ENCODE measurements at places on chromosomes 7 and 10. TPM values are rescaled to one million over a fixed set of nuclear protein-coding genes. Genes with fewer than 3 reads are reported as not detected.
A peak's percentile ranks its signal among the peaks of the same experiment; 100 is the strongest.

DNA sequence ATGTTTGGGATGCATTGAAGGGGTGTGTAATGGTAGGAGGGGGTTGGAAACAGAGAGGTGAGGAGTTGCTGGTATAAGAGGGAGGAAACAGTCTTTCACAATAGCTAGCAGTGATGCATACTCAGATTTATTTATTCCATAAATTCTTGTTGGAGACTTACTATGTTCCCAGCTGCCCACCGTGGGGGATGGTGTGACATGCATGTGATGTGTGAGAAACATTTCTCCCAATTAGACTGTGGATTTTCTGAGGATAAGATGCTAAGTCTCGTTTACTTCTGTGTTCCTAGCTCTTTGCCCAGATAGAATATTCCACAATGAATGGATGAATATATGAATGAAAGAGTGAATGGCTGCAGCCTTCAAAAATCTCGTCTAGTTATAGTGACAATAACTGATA is 23.0 kb upstream of the NEUROD6 start:
- no peak for DNase-seq

DNA sequence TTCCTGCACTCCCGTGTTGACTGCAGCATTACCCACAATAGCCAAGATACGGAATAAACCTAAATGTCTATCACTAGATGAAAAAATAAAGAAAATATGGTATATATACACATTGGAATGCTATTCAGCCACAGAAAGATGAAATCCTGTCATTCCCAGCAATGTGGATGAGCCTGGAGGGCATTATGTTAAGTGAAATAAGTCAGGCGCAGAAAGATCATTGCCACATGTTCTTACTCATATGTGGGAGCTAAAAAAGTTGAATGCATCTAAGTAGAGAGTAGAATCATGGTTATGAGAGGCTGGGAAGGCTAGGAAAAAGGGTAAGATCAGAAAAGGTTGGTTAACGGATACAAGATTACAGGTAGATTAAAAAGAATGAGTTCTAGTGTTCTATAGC is 219.1 kb upstream of the MKI67 start:
- DNase-seq, result no peak

DNA sequence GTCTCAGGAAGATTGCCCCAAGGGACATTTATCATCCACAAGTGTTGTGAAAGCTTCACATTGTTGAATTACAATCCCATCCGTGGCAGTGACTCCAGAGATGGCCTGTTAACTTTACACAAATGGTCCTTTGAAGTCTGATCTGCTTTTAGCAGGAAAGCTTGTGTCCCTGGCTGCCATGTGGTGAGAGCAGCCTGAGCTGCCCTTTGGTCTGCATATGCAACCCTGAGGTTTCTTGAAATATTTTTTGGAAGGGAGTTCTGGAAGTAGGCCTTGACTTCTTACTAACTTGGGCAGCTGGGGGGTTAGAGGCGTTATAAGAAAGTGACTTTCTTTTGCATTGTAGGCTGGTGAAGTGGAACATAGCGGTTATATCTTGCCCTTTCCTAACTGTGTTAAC is 41.3 kb upstream of the FAM180A start:
- no peak for DNase-seq

MCM10 gene
- total RNA-seq, result 15.1 TPM

- DNase-seq, result no peak
These were observed 135.9 kb downstream of the ZNF92 start for GRCh38 chr7:65509368-65510186.

DNA sequence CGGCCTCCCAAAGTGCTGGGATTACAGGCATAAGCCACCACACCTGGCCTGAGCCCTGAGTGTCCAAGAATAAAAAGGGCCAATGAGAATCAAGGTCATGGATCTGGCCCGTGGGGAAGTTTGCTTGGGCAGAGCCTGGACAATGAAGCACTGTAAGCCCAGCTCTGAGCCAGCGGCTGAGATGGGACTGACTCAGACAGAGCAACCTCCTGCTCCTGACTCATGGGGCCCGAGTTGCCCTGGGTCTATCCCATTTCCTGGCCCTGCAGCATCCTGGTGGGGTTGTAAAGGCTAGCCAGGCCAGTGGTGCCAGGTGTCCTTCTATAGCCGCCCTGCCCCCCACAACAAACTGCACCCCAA is 5.2 kb upstream of the MYH16 start:
- peak; percentile 64 for DNase-seq

DNA sequence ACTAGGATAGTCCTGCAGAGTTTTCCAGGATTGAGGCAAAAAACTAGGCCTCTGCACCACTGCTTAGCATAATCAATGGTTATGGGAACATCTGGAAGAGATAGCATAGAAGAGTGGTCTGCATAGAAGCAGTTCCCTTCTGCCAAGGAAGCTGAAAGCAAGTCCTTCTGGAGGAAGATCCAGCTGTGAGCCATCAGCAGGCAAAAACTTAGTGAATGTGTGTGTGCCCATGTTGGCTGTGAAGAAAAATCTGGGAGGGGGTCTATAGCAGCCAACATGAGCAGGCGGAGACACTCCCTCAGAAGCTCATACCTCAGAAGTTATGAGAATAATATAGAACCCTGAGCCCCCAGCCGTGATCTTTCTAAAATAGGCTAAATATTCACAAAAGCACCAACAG is 228.1 kb upstream of the STEAP1 start:
- no peak for DNase-seq

- DNase-seq, result no peak
These were observed 14.3 kb downstream of the PTPRN2 start for GRCh38 chr7:158573310-158573709.

DNA sequence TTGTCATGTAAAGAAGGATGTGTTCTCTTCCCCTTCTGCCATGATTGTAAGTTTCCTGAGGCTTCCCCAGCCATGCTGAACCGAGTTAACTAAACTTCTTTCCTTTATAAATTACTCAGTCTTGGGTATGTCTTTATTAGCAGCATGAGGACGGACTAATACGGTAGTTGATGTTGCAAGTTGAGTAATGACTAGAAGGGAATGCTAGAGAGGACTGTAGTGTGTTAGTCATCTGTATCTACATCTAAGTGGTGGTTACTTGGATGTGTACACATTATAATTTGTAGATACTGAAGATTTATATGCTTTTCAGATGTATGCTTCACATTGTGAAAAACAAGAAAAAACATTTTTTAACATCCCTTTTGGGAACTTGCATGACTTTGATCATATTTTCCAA is 244.6 kb downstream of the POLR1F start:
- DNase-seq, result no peak

CCDC3 gene
- 2.4 TPM for total RNA-seq

- no peak for DNase-seq
These were observed 319 bp upstream of the GATA3 start for GRCh38 chr10:8054244-8054493.

DNA sequence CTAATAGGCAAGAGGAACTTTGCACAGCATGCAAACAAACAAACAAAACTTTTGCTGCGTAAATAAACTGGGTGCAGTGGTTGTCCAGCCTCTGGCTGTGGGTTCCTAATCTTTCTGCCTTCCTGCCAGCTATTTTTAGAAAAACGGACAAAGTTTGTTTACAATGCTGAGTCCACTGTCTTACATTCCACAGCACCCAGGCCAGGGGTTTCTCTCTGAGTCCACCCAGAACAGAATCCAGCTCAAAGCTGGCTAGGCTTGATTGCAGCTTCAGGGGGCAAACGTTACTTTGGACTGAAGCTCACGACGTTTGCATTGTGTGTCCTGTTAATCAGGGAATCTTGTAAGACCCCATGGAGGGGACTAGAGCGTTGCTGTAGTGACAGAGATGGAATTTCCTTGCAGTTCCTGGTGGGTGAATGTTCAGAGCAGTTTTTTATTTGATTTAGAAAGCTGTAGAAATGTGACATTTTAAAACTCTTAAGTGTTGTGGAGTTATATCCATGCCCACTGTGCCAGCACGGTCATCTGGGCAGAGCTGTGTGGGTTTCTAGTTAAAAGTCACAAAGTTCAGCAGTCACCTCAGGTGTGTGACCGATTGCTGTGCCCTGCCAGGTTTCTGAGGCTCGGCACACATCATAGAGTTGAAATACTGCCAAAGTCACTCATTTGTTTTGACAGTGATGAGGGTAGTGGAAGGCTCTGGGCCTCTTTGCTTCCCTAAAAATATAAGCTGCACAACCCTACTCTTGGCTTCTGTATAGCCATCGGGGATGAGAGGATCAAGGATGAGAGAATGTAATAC is 247.0 kb downstream of the STK31 start:
- DNase-seq, result no peak

DNA sequence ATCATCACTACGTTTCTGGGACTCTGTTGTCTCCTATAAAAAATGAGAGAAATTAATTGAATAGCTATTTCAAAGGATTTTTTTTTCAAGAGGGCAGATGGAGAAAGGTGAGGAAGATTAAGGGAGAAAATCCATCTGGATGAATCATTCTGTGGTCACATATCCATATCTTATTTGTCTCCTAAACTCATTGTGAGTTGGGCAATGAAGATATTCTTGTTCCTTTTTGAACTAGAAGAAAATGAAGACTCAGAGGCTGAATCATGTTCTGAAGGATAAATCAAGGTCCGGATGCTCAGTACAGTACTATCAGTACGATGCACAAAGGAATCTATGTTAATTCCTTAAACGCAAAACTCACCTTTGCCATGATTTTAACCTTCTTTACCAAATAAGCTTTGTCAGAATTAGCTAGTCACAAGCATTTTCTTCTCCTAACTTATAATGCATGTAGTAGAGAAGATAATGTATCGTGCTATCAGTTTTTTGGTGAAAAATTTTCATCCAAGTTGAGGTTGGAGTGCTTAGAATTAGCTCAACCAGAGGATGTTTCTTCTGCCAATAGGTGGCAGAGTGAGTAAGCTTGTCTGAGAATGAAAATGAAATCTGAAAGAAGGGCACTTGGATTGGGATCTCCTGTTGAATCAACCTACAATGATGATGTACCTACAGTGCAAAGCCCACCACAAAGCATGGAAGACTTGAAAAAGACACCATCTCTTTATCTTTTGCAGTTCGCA is 446.9 kb downstream of the KIF20B start:
- peak; percentile 64 for DNase-seq

GRCh38 chr10:58264780-58265179 is 2.9 kb downstream of the IPMK start:
- DNase-seq, result peak; percentile 55

HPS6 gene
- total RNA-seq, result 6.3 TPM

FEZF1 gene
- 2.3 TPM for total RNA-seq

GRCh38 chr10:2300231-2300630 is 562.9 kb upstream of the ADARB2 start:
- DNase-seq, result no peak

GRCh38 chr7:49172639-49173038 is 248.3 kb downstream of the CDC14C start:
- DNase-seq, result no peak

GRCh38 chr7:17626235-17626634 is 314.1 kb downstream of the SNX13 start:
- DNase-seq, result no peak

C1GALT1 gene
- total RNA-seq, result 77.0 TPM

PLEKHS1 gene
- total RNA-seq, result 0.80 TPM

ZNF438 gene
- 1.3 TPM for total RNA-seq

C10orf67 gene
- not detected for total RNA-seq

GRCh38 chr10:96608805-96609204 is 22.0 kb upstream of the TM9SF3 start:
- DNase-seq, result no peak

RPEL1 gene
- 0.08 TPM for total RNA-seq

DNA sequence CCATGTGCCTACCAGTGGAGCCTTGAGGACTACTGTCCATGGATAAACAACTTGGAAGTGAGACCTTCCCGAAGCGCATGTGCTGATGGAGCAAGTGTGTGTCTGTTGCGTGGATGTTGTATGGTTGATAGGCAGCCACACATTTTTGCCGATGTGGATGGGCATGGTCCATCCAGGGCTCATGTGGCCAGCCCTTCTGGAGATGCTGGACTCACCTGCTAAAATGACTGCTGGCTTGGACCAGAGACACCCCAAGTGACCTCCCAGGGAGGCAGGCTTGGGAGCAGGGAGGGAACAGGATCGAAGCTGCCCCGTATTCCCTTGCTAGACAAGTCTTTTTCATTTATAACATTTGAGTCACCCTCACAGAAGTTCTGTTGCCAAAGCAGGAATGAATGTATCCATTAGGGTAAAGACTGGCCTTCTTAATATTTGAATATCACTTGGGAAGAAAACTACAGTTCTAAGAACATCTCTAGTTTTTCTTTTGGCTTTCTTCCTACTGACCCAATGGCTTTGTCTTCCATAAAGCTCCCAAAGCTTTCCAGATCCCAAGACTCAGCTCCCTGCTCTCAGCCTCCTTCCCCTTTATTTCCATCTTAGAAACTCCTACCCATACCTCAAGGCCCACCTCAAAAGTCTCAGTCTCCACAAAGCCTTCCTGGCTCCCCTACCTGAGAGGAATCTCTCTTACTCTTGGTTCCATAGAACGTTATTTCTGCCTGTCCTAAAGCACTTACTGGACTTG is 3.0 kb downstream of the PTPRE start:
- DNase-seq, result no peak

- DNase-seq, result no peak
These were observed 94.6 kb downstream of the FGFR2 start for GRCh38 chr10:121503587-121504051.

GRCh38 chr10:26407406-26407969 is 30.7 kb upstream of the APBB1IP start:
- no peak for DNase-seq

DNA sequence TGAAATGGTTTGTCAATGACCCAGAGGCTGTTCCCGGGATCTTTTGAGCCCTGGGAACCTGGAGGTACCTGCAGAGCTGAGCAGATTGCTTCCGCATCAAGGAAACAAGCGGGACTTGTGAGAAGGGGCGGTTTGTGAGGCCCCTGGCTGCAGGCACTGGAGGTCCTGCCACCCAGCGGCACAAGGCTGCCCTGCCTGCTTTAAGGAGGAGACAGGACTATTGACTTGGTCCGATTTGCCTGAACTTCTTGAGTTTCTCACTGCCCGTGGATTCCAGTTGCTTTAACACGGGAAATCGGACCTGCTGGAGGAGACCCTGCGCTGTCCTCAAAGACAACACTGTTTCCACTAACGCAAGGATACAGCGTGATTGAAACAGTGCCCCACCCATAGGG is 130.1 kb downstream of the DNAJB6 start:
- no peak for DNase-seq

DNA sequence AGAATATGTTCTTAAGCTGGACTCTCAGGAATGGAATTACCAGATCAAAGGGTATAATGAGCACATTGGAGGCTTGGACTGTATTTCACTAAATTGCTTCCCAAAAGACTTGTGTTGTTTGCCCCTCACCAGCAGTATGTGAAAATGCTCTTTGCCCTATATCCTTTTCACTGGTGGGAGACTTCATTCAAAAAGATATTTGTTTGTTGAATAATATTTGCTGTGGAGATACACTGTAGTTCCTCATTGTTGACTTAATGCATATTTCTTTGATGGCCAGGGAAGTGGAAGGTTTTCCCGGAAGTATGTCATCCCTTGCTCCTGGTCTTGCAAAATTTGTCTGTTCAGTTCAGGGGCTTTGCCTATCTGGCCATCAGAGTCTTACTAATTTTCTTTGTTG is 19.4 kb downstream of the GSTO2 start:
- no peak for DNase-seq

- DNase-seq, result no peak
These were observed 716.9 kb downstream of the TYW1 start for GRCh38 chr7:67713451-67714056.

ANKRD1 gene
- total RNA-seq, result 6.0 TPM

SLC39A12 gene
- total RNA-seq, result not detected
